T-helper 2 cell treated with Interferon-gamma antibody and Interleukin-4, amounts not matched to agents 5 μg/mL and 100 μg/mL, for 36 hours (primary cell): ENCODE measurements at places on chromosomes 6 and 20.

DNA sequence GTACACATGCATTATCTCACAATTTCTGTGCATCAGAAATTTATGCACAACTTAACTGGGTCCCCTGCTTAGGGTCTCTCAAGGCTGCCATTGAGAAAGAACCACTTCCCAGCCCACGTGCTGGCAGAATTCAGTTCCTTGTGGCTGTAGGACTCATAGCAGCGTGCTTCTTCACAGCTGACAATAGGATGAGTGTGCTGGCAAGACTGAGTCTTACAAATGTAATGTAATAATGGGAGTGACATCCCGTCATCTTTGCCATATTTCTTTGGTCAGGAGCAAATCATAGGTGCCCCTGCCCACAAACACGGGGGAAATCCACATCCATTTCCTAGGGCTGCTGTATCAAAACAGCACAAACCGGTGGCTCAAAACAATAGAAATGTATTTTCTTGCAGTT lies 77.4 kb downstream of the FIG4 start:
- DNase-seq, result no peak

GRCh38 chr20:35133735-35134134 lies 13.4 kb downstream of the EDEM2 start:
- no peak for DNase-seq

DNA sequence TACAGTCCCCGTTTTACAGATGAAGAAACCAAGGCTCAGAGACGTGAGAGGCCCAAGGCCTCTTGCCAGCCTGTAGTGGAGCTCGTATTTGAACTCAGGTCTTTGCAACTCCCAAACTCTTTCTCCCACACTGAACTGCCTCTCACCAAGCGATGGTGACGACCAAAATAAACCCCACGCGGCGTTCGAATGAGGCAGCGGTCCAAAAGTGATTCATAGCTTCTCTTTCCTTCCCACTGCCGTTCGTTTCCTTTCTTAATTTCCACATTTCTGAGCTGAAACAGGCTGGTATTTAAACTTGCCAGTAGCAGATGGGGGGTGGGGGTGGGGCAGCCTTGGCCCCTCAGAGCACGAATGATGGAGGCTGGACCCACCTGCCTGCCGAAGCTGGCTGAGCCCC lies 252.9 kb upstream of the KCNG1 start:
- no peak for DNase-seq

DNA sequence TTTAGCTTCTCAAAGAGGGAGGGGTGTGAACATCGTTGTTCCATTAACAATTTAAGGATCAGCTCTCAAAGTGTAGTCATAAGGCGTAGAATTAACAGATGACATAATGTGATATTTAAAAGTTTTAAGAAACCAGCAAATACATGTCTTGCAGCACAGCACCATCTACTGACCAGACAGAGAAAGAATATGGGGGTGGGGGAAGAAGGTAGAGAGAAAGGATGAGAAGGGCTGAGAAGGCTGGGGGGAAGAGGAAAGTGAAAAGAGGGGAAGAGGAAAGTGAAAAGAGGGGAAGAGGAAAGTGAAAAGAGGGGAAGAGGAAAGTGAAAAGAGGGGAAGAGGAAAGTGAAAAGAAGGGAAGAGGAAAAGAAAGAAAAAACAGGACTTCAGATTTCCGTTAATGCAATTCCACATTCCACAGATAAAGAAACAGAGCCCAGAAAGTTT lies 80.9 kb downstream of the HAO1 start:
- no peak for DNase-seq

GRCh38 chr20:50540620-50541605 lies 30.7 kb downstream of the PTPN1 start:
- DNase-seq, result no peak

DNA sequence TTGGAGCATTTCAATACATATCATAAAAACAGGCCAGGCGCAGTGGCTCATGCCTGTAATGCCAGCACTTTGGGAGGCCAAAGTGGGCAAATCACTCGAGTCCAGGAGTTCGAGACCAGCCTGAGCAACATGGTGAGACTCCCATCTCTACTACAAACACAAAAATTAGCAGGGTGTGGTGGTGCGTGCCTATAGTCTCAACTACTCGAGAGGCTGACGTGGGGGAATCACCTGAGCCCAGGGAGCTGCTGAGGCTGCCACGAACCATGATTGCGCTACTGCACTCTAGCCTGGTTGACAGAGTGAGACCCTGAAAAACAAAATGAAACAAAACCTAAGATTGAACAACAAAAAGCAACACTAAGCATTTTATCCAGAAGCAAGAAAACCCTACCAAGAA lies 47.2 kb downstream of the BACH2 start:
- DNase-seq, result no peak

DNA sequence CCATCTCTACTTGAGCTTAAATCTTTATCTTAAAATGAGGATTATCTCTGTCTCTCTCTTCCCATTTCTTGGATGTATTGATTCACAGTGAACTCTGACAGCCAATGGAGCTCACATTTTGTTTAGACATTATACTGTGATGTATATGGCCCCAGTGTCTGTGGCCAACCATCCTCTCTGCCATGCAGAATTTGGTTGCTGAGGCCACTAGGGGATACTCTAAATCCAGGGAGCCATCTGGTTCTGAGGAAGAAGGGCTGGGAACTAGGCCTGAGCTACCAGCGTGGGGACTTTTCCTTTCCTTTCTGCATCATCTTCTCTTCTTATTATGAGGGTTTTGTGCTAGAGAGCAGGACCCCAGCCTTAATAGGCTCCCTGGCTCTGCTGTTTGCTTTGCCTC lies 59.1 kb upstream of the RIPOR2 start:
- DNase-seq, result no peak

- DNase-seq, result no peak
Observed at GRCh38 chr6:53919881-53920360, 125.1 kb downstream of the LRRC1 start.

- DNase-seq, result no peak
Observed at GRCh38 chr6:148195511-148195910, 147.1 kb upstream of the SASH1 start.

GRCh38 chr6:139019722-139020121 lies 8.8 kb upstream of the ABRACL start:
- no peak for DNase-seq

GRCh38 chr6:12648171-12648570 lies 68.4 kb upstream of the PHACTR1 start:
- DNase-seq, result no peak

GRCh38 chr6:10719296-10719963 lies 3.4 kb upstream of the TMEM14C start:
- DNase-seq, result peak; percentile 47

DNA sequence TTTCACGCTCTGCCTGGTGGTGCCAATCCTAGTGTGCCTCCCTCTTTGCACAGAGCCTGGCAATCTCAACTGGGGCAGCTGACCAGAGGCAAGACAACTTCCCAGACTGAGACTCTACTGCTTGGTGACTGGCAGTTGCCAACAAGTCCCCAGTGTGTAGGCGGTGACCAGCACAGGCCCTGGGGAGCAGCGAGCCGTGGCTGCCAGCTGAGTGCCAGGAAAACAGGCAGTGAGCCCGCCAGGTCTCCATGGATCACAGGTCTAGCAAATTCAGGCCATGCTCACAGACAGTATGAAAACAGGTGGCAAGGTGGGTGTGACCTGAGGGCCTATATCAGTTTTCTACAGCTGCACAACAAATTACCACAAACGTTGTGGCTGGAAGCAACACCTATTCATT lies 289.9 kb downstream of the KIF16B start:
- no peak for DNase-seq

DNA sequence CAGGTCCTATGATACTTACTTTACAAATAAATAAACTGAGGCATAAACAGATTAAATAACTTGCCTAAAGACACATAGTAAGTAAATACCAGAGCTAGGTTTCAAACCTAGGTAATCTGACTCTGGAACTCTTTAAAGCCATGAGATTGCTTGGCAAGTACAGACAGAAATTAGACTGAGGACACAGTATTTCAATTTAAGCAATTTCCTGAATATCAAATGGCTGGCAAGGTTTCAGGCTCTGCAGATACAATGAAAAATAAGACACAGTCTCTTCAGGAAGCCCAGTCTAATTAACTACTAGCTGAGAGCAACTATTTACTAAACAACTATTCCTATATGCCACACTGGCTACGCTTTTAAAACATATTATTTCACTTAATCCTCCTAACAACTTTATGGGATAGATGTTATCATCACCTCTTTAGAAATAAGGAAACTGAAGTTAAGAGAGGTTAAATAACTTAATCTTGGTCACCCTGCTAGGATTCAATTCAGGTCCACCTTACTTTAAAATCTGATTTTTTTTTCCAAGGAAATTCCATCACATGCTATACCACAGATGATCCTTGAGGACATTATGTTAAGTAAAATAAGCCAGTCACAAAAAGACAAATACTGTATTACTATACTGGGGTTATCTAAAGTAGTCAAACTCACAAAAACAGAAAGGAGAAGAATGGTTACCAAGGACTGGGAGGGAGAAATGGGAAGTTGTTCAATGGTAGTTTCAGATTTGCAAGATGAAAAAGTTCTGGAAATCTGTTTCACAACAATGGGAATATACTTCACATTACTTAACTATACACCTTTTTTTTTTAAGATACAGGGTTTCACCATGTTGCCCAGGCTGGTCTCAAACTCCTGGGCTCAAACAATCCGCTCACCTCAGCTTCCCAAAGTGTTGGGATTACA lies 4.1 kb downstream of the TRPC4AP start:
- no peak for DNase-seq

DNA sequence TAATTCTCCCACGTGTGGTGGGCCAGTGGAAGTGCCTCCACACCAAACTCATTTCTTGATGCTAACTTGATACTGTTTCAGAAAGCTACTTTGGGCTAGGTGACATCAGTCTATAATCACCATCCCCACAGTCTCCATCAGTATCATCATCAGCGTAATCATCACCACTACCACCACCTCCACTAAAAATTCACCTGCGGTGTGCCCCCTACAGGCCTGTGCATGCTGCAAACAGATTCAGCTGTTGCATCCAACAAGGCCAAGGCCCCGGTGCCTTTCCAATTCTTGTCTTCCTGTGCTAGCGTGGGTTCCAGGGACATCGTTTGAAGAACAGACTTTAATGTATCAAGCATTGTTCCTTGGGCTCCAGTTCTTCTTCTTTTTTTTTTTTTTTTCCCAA lies 201.3 kb upstream of the EXOC2 start:
- no peak for DNase-seq

DNA sequence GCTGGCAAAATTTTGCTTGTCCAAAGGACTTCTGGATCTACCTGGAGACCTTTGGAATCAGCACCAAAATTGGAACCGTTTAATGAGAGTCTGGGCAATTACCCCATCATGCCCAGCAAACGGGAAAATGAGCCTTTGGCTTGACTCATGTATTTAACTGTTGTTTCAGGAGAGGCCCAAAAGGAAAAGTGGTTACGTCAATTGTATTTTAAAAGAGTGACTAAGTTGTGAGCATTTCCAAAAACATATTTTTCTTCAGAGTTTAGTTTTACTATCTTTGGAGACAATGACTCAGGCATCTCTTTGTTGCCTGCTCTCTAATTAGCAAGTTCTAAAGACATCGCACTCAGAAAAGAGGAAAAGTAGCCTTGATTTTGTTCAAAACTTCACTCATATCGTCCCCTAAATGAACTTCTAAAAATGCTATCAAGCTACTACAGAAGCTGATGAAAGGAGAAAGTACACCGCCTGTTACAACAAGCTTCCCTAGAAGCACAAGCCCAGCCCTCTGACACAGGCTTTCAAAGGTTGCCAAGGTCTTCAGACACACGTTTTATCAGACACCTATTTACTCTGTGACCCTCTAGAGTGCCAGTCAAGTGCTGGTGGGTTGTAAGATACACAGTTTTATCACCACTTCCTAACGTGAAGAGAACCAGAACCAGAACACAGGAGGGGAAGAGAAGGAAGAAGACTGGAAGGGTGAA lies 146.2 kb downstream of the TBX18 start:
- no peak for DNase-seq

GRCh38 chr20:24972341-24972740 lies 20.2 kb downstream of the APMAP start:
- DNase-seq, result no peak

DNA sequence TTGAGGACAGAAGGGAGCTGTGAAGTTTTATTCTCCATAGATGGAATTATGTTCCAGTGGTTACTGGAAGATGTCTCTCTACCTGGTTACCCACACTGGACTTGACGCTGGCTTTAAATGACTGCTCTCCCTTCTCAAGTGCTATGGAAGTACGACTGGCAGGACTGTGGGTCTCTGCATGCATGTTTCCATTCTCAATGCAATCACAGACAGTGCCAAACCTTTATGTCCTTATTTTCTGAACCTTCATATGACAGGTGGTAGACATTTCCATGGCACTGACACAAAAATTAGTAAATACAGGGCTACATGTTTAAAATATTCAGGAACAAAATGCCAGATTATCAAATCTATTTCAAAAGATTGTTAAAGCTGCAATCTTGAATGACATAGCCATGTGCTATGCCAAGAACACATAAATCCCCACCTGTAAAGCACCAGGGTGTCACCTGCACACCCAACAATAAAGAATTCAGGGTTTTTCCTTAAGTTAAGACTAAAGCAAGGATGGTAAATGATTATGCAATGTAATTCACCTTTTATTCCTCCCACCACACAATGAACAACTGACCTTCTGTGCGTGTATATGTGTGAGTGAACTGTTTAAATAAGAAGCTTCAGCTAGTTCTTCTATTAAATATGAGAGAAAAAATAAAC lies 153.3 kb upstream of the ENPP5 start:
- no peak for DNase-seq

DNA sequence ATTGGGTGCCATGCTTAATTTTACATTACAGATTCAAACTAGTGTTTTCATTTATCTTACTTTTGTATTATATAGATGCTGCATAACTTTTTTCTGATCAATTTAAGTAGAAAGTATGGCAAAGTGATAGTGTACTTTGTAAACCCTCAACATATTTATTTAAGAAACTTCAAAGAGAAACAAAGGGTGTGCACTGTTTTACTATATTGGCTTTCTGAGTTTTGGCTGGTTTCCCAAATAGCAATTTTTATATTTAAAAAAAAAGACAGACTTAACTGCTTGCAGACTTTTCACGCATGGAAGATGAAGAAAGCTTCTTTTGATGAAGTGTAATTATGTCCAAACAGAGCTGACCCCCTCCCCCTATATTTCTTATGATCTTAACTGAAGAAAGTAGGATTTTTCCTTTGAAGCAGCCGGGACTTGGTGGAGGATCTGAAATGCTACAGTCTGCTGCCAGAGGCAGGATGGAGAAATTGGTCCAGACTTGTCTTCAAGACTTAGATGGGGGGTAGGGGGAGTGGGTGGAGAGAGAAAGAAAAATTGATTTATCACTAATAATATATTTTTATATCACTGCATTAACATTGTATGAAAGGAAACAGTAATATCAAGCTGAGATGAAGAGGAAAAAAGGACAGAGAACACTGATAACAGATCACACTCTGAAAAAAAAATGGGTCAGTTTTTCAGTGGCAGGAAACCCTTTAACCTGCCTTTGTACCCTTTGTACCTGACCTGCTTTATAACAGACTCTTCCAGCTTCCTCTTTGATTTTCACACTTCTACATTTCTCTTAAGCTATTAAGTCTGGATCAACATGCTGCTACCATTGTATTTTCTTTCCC lies 56.0 kb upstream of the SUPT3H start:
- no peak for DNase-seq
